ENCODE measurements at places on chromosomes 6 and 20. TPM values are rescaled to one million over a fixed set of nuclear protein-coding genes. Genes with fewer than 3 reads are reported as not detected.

SEMG2 gene
- total RNA-seq = not detected

BMP5 gene
- total RNA-seq = not detected

ATXN1 gene
- total RNA-seq = 67.2 TPM

KHDRBS2 gene
- not detected for total RNA-seq

RIMS4 gene
- total RNA-seq = not detected

DDX43 gene
- total RNA-seq = 3.5 TPM

SLC22A7 gene
- not detected for total RNA-seq

PRRT1 gene
- 1.2 TPM for total RNA-seq

BACH2 gene
- 61.7 TPM for total RNA-seq

CALHM4 gene
- total RNA-seq = not detected

C20orf204 gene
- 9.7 TPM for total RNA-seq

FAM217A gene
- not detected for total RNA-seq

MEP1A gene
- not detected for total RNA-seq

FOXA2 gene
- not detected for total RNA-seq

MAS1 gene
- not detected for total RNA-seq

RIN2 gene
- total RNA-seq = 0.25 TPM

KHDC1 gene
- 3.2 TPM for total RNA-seq

PNPLA1 gene
- not detected for total RNA-seq

RHAG gene
- not detected for total RNA-seq

SIGLEC1 gene
- 0.20 TPM for total RNA-seq

BPIFB4 gene
- not detected for total RNA-seq

SIRPD gene
- 0.30 TPM for total RNA-seq

OR12D3 gene
- not detected for total RNA-seq

CRISP3 gene
- not detected for total RNA-seq

TREM2 gene
- total RNA-seq = 2.8 TPM

SLC22A16 gene
- total RNA-seq = not detected

NFS1 gene
- 33.1 TPM for total RNA-seq

SRMS gene
- total RNA-seq = not detected

XKR7 gene
- not detected for total RNA-seq

NFKBIE gene
- total RNA-seq = 14.0 TPM

PDYN gene
- not detected for total RNA-seq

SLC17A1 gene
- not detected for total RNA-seq

C4B gene
- 5.7 TPM for total RNA-seq

CFB gene
- 1.2 TPM for total RNA-seq

PDE10A gene
- not detected for total RNA-seq

LY6G6C gene
- total RNA-seq = not detected

GNAS-AS1 gene
- total RNA-seq = 1.0 TPM

DACT2 gene
- total RNA-seq = not detected

SUMO4 gene
- total RNA-seq = 9.5 TPM

PROKR2 gene
- total RNA-seq = not detected

RIPOR3 gene
- total RNA-seq = not detected

UBD gene
- not detected for total RNA-seq

ABHD16B gene
- total RNA-seq = not detected

ASXL1 gene
- total RNA-seq = 102 TPM

CDYL gene
- total RNA-seq = 46.7 TPM

SSTR4 gene
- not detected for total RNA-seq

Measured in activated naive CD8-positive, alpha-beta T cell treated with anti-CD3 and anti-CD28 coated beads, Interleukin-2, amount 10 ng/mL, durations not matched to agents 7 days and 5 days (primary cell).